LoVo (cell line): ENCODE measurements at places on chromosomes 11 and 22.

GRCh38 chr22:49084206-49084605 lies 743.5 kb downstream of the BRD1 start:
- DNase-seq, result no peak

GRCh38 chr11:134244593-134244992 lies 8.6 kb downstream of the THYN1 start:
- DNase-seq, result no peak

DNA sequence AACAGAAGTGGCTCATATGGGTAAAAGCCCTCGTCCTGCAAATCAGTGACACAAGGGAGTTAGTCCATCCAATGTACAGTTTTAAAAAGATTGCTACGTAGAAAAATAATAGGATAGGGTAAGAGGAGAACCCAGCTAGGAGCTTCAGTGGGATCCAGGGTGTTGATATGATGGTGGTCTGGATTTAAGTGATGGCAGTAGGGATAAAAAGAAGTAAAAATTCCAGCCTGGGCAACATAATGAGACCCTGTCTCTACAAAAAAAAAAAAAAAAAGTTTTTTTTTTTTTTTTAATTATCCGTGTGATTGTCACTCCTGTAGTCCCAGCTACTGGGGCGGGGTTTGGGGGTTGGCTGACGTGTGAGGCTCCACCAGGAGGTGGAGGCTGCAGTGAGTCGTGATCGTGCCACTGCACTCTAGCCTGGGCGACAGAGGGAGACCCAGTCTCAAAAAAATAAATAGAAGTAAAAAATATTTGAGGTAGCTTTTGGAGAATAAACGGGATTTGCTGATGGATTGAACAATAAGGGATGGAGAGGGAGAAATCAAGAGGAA lies 7.0 kb upstream of the L3MBTL2 start:
- peak; percentile 28 for DNase-seq

DNA sequence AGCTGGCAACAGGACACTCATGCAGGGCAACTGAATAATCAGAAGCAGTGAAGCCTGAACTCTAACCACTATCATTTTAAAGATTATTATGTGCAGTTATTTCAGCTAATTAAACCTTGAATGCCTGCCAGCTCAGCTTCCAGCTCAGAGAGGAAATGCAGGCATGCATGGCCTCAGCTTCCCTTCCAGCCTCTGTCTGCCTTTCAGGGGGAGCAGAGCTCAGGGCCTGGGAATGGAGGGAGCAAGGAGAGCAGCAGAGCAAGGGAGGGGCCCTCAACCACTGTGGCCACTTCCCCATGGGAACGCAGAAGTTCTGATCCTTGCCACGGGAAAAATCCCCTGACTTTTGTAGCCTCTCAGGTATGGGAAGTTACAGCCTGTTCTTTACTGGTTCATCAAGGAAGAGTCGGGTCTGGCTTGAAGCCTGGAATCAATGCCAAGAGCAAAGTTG lies 32.5 kb upstream of the APLNR start:
- no peak for DNase-seq

- DNase-seq, result no peak
Measured at GRCh38 chr22:47191671-47192650, 429.5 kb downstream of the TBC1D22A start.

GRCh38 chr11:121059605-121060004 lies 35.7 kb downstream of the TBCEL start:
- no peak for DNase-seq

GRCh38 chr11:18618342-18619025 lies 15.7 kb downstream of the SPTY2D1 start:
- no peak for DNase-seq

DNA sequence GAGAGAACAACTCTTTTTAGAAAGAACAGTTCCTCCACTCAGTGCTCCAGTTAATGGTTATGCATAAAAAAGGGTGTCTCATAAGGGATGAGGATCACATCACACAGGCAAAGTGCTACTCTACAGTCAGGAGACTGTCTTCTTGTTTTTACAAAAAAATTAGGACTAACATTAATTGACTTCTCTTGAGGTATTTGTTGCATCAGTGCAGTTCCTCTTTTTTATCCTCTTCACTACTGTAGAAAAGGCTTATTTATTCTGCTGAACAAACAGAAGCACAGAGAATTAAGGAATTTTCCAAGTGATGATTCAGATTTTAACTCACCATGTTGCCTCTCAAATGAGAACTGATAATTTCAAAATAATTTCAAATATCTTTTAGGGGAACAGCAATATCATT lies 1.9 kb downstream of the MMP8 start:
- DNase-seq, result no peak

GRCh38 chr22:46895753-46896152 lies 133.3 kb downstream of the TBC1D22A start:
- DNase-seq, result no peak

DNA sequence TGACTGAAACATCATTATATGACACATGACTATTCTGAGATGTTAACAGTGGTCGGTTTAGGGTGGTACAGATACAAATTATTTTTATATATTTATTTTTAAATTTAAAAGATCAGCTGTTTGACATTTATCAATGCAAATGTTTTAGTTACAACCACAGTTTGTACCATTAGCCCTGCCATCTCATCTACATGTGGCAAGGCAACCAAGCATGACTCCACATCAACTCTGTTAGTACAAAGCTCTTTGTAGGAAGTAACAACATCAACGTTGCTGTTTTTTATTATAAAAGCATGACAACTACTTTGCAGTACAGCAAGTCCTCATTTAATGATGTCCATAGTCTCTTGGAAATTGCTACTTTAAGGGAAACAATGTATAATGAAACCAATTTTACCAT lies 40.8 kb downstream of the ENTHD1 start:
- DNase-seq, result no peak

- DNase-seq, result no peak
Measured at GRCh38 chr11:44949160-44950030, 1.3 kb downstream of the TP53I11 start.

GRCh38 chr11:121559606-121560200 lies 106.9 kb upstream of the SORL1-AS1 start:
- DNase-seq, result no peak

DNA sequence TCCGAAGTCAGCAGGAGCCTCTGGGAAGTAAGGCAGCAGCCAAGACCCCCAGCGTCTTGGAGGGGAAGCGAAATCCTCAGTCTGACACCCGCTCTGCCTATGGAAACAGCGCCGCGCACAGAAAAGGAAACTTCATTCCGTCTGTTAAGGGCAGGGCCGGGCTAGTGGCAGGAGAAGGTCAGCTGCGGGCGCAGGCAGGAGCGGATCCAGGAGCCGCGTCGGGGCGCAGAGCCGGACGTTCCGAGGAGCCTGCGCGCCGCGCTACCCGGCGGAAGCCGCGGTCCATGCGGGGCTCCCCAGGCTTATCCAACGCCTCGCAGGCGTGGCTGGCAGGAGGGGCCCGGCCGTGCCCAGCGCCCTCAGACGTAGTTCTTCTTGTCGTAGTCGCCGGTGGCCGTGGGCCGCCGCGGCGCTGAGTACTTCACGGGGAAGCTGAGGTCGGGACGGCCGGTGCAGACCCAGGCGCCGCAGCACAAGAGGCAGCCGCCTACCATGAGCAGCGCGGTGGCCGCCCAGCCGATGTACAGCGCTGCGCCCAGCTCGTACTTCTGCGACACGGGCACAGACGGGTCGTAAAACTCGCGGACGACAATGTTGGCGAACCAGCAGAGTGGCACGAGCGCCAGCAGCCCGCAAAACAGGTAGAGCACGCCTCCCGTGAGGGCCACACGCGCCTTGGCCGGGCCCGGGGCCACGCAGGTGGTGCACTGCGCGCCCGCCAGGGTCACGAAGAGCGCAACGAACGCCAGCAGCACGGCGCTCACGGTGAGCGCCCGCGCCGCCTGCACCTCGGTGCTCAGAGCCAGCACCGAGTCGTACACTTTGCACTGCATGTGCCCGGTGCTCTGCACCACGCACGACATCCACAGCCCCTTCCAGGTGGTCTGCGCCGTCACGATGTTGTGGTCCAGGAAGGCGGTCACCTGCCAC lies 705 bp downstream of the CLDN5 start:
- no peak for DNase-seq

GRCh38 chr11:115931548-115932083 lies 427.4 kb upstream of the CADM1 start:
- no peak for DNase-seq

- DNase-seq, result peak; percentile 28
Measured at GRCh38 chr11:120929664-120930154, 94.2 kb upstream of the TBCEL start.

DNA sequence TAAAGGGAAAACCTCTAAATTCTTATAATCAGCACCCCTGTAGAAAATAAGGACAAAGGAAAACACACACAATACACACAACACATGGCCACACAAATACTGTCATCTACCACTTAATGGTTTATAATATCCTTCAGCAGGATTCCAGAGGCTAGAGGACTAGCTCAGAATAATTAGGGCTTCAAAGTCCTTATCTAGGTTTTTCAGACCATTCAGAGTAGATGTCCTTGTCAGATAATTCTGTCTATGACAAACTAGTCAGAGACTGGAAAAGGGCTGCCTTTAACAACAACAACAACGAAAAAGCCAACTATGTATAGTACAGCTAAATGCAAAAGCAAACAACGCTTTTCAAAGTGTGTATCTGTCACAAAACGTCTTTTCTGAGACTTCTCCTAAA lies 456.5 kb upstream of the CNTN5 start:
- no peak for DNase-seq

DNA sequence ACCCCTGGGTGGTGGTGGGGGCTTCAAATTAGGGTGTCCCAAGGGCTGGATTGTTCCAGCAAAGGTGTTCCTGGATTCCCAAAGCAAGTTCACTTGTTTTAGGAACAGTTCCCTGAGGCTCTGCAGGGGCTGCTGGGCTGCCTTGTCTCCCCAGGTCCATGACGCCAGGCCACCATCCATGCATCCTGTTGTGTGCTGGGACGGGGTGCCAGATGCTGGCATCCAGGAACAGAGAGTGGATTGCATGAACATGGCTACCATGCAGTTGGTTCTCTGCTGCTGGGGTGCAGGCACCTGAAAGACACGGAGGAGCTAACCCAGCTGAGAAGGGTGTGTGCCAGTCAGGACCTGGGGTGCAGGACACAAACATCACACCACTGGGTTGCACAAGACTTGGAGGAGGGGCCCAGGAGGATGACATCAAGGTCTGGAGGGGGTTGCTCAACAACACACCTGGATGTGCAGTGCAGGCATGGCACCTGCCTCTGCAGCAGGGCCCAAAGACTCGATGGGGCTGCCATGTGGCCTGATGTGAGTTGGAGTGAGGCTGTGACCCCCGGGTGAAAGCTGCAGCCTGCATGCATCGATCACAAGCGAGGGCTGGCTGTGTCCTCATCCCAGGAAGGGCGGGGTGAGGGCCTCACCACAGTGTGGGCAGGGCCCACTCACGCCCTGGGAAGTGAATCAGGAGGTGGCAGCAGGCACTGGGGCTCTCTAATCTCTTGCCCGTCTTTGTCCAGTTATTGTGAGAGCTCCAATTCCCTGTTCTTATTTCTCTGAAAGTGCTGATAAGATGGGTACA lies 74.0 kb upstream of the CLDN5 start:
- peak; percentile 4 for DNase-seq
